ENCODE measurements at places on chromosomes 11 and 22.

- no peak for DNase-seq
Observed at GRCh38 chr11:133710681-133711240, 134.6 kb downstream of the SPATA19 start.

DNA sequence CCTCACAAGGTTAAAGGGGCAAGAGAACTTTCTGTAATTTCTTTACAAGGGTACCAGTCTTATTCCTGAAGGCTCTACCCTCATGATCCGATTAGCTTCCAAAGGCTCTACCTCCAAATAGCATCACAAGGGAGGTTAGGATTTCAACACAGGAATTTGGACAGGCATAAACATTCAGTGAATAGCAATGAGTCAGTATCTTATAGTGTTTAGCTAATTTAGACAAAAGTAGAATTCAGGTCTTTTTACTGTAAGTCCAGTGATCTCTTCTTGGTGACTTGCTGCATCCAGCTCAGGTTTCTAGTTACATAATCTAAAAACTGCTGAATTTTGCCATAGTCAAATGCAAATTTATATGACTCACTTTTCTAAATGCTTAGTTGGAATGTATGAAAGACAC is 1995.6 kb upstream of the RAG2 start:
- DNase-seq: no peak

GRCh38 chr11:4065086-4065485 is 29.5 kb upstream of the RRM1 start:
- no peak for DNase-seq

DNA sequence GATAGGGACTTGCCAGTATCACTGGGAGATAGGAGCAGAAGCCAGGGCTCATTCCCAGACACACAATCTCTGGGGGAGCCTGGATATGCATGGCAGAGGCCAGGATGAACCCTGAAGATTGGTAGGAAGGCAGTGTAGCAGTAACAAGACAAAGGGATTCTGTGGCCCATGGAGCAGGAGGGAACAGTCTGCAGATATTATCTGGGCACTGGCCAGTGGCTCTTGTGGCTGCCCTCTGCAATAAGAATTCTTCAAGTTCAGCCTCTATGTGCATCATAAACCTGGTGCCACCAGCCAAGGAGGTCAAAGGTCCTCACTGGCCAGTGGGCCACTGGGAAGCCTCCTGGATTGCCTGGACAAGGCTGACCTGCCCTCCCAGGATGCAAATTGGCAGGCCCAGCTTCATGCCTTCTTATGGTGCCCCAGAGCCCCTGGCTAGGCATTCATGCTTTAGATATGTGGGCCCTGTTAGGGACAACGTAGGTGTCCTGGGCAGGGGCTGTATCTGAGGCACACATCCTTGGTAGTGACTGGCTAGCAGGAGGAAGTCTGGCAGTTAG is 29.2 kb downstream of the KCNQ1OT1 start:
- peak; percentile 46 for DNase-seq

- DNase-seq: no peak
Observed at GRCh38 chr11:43392713-43393112, 34.0 kb downstream of the TTC17 start.

GRCh38 chr22:30239488-30240405 is 6.8 kb downstream of the LIF start:
- no peak for DNase-seq

DNA sequence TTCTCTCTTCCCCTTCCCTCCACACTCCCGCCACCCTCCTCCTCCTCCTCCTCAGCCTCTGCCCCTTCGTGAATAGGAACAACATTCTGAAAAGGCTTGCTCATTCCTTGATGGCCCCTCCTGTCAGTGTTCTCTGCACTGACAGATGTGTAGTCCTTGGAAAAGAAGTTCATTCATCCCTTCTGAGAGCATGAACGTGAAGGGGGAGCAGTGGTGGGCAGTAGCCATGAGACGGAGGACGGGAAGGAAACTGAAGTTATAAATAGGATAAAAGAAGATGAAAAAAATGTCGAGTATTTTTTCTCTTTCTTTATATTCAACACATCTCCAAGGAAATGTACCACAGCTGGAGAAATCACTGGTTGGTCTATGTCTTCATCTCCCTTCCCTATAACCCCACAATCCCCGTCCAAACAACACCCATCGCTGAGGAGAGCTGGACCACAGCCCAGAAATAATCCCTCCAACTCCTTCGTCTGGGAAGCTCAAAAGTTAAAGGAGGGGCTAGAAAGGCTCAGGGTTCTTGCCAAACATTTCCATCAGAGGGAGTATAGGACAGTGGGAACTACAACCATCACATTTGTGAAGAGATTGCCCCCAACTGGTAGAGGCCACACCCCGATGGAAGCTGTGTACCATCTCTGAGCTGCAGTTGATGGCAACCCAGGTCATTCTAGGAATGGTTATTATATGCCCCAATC is 33.5 kb downstream of the ETS1 start:
- DNase-seq: no peak

- DNase-seq: no peak
Observed at GRCh38 chr22:24355574-24355973, 71.8 kb upstream of the ADORA2A start.

- DNase-seq: no peak
Observed at GRCh38 chr11:15276621-15277020, 161.9 kb downstream of the INSC start.

GRCh38 chr11:47508240-47508957 is 44.5 kb downstream of the CELF1 start:
- DNase-seq: no peak
